AG09319 (cell line): ENCODE measurements at places on chromosomes 3 and 15.

GRCh38 chr3:19457449-19457848 lies 309.1 kb downstream of the KCNH8 start:
- DNase-seq = no peak

DNA sequence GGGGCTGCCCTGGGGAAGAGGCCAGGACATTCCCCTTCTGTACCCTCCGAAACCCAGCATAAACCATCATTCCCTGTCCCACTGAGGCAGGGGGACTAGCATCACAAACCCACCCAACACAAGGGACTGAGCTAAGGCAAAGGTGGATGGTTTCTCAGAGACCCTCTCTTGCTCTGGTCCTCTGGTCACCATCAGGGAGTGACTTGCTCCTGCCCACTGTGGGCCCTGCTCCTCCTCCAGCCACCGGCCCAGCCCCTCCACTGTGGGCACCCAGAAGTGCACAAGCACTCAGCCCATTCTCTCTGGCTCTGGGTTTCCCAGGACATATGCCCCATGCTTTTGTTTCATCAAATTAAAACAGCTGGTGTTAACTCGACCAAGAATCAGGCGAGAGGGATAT lies 44.9 kb downstream of the PTH1R start:
- no peak for DNase-seq

GRCh38 chr3:12218161-12218560 lies 59.4 kb upstream of the TIMP4 start:
- no peak for DNase-seq

GRCh38 chr3:86792316-86792715 lies 198.6 kb downstream of the VGLL3 start:
- no peak for DNase-seq

DNA sequence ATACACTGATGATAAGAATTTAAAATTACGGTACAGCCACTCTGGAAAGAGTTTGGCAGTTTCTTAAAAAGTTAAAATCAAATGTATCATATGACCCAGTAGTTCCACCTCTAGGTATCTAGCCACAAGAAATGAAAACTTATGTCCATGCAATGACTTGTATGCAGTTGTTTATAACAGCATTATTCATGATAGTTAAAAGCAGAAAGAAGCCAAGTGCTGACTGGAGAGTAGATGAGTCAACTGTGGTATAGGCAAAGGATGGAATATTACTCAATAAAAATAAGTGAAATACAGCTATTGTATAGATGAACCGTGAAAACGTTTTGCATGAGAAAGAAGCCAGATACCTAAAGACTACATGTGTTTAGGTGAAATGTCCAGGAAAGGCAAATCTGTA lies 14.8 kb downstream of the GPR87 start:
- DNase-seq = peak; percentile 48

GRCh38 chr3:178512647-178513046 lies 23.6 kb upstream of the KCNMB2 start:
- DNase-seq = no peak
